Endothelial cell of umbilical vein (primary cell): ENCODE measurements at places on chromosomes 2 and 18.

- DNase-seq: no peak
Observed at GRCh38 chr2:237556773-237557632, 9.4 kb upstream of the PRLH start.

DNA sequence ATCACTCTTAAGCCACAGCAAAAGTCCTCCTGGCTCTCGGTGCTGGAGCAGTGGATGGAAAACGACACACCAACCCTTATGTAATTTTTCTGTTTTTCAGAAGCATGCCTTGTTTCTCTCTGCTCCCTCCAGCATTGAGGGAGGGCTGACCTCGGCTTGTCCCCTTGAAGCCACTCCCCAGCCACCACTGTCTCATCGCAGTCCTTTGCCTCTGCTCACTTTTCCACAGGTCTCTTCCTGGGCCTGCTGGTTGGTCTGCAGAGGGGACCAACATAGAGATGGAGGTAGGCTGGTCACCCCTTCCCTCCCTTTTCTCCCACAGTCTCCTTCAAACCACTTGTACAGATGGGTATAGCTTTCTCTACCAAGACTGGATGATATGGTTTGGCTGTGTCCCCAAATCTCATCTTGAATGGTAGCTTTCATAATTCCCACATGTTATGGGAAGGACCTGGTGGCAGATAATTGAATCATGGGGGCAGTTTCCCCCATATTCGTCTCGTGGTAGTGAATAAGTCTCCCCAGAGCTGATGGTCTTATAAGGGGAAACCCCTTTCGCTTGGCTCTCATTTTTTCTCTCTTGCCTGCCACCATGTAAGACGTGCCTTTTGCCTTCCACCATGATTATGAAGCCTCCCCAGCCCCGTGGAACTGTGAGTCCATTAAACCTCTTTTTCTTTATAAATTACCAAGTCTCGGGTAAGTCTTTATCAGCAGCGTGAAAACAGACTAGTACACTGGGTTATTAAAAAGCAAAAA lies 14.3 kb upstream of the RIOK3 start:
- no peak for DNase-seq

- no peak for DNase-seq
Observed at GRCh38 chr2:236863729-236864126, 222.0 kb upstream of the COPS8 start.

GRCh38 chr2:34096562-34097171 lies 497.6 kb upstream of the FAM98A start:
- peak; percentile 74 for DNase-seq

- no peak for DNase-seq
Observed at GRCh38 chr2:10123281-10123680, 742 bp downstream of the RRM2 start.

- DNase-seq: no peak
Observed at GRCh38 chr18:37343542-37343851, 222.1 kb downstream of the CELF4 start.

DNA sequence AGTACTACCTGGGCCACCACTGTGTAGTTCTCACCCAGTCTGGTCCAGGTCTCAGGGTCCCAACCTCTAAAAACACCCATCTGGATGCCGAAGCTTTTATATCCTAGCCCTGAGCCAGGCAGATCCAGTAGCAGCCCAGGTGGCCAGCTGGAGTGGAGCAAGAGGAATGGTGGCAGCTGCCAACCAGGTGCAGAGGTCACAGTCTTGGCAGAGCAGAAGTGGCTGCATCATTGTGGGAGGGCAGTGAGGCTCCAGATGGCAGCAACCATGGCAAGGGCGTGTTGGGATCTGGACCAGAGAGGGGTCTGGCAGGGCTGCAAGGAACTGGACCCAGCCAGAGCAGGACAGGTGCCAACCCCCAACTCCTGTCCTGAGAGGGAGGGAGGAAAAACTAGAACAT lies 72.2 kb upstream of the AGAP1 start:
- no peak for DNase-seq

DNA sequence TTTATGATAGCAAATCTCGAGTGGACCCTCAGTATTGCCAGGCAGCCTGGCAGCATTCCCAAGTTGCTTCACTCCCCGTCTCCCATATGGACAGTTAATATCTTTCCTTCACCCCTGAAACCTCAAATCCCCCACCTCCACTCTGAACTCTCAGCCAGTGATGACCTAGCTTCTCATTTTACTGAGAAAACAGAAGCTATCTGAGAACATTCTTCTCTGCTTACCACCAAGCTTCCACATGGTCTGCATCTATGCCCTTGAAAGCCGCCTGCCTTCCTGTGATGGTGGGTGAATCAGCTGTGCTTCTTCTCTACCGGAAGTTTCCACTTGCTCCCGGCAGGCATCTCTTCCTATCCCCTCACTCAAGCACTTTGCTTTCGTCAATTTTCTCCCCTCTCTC lies 529.2 kb downstream of the EPHA4 start:
- DNase-seq: no peak

DNA sequence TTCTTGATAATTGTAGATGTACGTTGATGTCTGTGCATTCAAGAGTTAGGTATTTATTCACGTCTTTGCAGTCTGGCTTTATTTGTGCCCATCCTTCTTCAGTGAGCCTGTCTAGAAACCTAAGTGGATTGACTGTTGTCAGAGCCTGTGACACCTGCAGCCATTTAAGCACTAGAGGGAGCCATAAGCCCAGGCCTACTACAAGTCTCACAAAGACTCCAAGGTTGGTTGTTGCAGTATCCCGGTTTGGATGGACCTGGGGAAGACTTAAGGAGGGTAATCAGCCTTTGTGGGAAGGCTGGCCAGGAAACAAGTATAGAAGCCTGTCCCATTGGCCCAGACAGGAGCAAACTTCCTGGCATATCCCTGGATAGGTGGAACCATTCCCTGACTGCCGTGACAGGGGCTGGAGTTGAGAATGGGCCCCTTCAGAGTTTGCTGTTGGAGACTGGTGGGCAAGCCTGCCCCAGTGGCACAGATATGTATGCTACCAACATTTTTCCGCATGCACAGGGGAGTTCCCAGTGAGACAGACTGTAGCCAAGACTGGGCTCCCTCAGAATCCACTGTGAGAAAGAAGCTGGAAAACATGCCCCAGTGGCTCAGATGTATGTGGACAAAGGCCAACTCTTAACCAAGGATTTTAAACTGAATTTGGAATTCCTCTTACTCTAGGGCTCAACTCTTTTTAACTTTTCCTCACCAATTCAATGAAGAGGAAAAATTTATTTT lies 9.3 kb upstream of the LRRC30 start:
- DNase-seq: peak; percentile 69

- no peak for DNase-seq
Observed at GRCh38 chr18:48085781-48086487, 155.5 kb upstream of the SMAD2 start.

- peak; percentile 35 for DNase-seq
Observed at GRCh38 chr18:55863876-55864275, 275.9 kb upstream of the TCF4 start.

- peak; percentile 39 for DNase-seq
Observed at GRCh38 chr2:218406949-218407618, 7.4 kb downstream of the CTDSP1 start.

DNA sequence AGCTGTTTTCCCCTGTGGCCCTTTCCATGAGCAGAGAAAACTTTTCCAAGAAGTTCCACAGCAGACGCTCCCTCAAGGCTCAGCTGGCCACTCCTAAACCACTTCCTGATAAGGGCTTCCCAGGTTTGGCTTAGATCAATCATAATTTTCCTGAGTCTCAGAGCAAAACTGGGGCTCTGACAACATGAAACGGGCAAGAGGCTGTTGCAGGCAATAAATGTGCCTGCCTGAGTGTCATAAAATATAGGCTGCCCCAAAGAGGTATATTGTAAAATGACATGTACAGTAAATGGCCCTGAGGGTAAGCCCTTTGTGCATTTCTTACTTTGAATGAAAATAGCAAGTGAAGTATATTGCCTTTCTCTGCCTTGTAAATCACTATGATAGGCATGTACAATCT lies 105.6 kb upstream of the UXS1 start:
- DNase-seq: no peak

DNA sequence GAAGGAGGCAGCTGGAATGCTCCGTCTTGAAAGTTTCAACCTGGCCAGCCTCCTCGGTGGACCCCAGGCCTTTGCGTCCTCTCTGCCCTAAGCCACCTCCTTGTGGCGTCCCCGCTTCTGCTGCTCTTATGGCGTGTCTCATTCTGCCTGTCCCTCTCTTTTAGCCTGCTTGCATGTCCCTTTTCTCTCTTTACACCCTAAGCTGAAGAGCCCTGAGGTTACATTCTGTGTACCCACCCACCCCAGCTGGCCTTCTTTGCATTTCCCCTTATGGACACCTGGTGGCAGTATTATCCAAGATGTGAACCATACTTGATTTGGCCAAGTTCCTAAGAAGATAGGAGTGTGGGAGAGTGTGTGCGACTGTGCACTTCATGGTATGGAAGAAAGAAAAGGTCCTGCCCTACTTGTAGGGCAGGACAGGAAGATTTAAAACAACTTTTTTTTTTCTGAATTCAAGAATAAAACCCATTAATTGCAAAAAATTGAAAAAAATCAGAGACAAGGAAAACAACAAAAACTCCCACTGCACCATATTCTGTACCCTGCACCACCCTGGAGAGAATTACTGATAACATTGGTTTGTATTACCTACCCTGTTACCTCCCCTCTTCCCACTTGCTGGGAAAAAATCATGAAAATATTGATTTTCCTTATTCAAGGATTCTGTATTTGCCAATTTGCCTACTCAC lies 77.4 kb downstream of the DYSF start:
- DNase-seq: peak; percentile 64
